ENCODE measurements at places on chromosomes 11 and 22.
A peak's percentile ranks its signal among the peaks of the same experiment; 100 is the strongest.

DNA sequence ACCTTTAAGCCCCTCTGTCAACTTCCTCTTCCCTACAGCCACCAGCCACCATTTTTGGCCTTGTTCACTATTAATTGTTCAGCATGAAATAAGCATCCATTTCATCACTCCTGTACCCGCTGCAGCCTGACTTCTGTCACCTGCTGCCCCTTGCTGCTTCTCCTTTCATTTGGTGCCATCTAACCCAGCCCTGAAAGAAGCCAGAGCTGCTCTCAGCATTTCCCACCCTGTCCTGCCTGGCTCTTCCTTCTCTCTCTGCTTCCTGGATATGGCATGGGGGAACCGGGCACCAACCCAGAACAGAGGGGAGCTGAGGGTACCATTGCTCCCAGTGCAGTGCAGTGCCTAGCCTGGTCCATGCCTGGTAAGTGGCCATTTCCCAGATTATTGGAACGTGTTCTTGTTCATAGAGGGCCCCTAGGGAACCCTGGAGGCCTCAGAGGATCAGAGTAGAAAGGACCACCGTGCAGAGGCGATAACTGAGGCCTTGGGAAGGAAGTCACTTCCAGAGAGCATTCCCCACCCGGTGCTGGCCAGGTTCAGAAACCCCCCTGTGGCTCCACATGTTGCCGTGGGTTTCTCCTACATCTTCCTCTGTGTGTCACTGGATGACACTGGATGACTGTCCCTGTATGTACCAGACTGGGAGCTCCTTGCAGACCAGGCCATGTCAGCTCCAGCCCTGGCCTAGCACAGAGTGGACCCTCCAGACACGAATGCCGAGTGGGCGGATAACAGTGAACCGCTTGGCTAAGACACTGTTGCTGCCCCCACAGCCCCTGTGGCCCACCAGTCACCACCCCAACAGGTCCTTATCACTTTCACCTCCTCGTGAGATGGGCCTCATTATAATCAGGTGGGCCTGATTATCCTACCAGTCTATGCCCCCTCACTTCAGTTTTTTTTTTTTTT is 4.7 kb downstream of the YDJC start:
- DNase-seq = no peak

GRCh38 chr11:31798554-31799434 is 12.3 kb downstream of the PAX6 start:
- DNase-seq = no peak

GRCh38 chr11:95256321-95256779 is 25.3 kb upstream of the SESN3 start:
- DNase-seq = peak; percentile 76

DNA sequence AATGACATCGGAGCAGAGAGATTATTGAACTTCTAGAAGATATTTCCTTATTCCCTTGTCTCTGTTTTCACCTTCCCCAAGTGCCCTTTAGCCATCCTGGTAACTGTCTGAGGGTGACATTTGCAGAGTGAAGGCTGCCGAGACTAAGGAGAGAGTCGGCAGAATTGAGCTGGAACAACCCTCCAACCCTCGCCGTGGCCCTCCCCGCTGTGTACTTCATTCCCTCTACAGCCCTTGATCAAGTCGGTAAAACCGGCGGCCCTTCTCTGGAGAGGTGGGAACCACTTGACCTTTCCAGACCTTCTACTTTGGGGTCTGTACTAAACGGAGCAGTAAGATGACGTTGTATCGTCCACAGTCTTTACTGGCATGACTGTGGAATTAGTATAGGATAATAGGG is 26.1 kb downstream of the OR8B12 start:
- no peak for DNase-seq

GRCh38 chr11:33690290-33691065 is 10.1 kb downstream of the C11orf91 start:
- DNase-seq = peak; percentile 42

- DNase-seq = no peak
Measured at GRCh38 chr22:44595841-44596341, 97.9 kb upstream of the RTL6 start.

GRCh38 chr11:131253656-131254151 is 116.7 kb upstream of the NTM start:
- DNase-seq = no peak

DNA sequence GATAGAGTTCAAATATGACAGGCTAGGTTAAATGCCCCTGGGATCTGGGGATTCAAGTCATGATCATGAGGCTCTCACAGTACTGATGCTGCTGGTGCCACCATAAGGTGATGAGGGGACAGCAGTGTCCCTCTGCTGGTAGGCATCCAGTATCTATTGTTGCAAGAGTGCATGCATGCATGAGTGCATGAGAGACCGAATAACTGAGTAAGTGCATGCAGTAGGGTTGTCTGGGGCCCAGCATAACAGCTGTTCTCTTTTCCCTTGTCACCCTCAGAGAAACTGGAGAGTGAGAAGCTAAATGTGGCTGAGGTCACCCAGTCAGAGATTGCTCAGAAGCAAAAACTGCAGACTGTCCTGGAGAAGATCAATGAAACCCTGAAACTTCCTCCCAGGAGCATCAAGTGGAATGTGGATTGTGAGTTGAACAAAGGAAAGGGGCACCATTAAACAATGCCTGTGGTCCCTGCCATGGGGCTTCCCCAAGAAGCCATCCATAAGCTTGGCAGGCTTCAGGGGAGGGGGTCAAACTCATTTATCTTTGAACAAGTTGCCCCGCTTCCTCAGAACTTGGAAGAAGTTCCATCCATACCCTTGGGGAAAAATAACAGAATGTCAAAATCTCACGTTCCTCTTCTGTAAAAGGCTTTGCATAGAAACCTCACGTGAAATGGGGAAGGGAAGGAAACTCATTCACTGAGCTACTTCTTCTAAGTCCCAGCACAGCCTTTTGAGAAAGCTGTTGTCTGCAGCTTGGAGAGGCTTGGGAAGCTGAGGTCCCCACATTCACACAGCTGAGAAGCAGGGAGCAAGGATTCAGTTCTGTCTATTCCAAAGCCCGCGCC is 119.0 kb downstream of the PARVA start:
- no peak for DNase-seq

DNA sequence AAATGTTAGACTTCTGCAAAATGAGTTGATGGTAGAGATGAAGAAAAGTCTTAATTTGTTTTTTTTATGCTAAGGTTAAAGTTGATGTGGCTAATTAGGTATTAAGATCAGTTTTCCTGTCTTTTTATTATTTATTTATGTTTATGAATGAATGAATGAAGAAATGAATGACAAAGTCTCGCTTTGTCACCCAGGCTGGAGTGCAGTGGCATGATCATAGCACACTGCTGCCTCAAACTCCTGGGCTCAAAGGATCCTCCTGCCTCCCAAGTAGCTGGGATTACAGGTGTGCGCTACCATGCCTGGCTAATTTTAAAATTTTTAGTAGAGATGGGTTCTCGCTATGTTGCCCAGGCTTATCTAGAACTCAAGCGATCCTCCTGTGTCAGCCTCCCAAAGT is 29.2 kb downstream of the MTMR3 start:
- DNase-seq = no peak

- no peak for DNase-seq
Measured at GRCh38 chr11:26743622-26744021, 21.8 kb upstream of the SLC5A12 start.

DNA sequence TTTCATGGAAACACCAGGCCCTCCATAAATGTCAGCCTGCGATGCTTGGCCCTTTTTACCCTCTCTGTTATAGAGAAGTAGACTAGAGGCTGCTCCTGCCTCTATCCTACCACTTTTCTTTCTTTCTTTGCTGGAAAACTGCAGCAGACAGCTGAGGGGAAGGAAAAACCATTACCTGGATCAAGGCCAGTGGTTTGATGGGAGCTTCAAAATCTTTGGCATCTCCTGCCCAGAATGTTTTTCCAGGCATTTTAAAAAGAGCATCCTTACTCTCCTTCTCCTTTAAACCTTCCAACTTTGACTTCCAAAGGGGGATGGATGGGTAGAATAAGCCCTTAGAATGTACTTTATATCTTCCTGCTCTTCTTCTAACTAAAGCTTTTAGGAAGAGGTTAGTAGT is 44.9 kb downstream of the EXT2 start:
- no peak for DNase-seq

DNA sequence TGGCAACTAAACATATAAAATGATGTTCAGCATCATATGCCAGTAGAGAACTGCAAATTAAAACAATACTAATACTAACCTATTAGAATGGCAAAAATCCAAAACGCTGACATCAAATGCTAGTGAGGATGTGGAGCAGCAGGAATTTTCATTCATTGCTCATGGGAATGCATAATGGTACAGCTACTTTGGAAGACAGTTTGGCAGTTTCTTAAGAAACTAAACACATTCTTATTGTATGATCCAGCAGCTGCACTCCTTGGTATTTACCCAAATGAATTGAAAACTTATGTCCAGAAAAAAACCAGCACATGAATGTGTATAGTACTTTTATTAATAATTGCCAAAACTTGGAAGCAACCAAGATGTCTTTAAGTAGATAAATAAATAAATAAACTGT is 258.0 kb downstream of the TENM4 start:
- DNase-seq = no peak

DNA sequence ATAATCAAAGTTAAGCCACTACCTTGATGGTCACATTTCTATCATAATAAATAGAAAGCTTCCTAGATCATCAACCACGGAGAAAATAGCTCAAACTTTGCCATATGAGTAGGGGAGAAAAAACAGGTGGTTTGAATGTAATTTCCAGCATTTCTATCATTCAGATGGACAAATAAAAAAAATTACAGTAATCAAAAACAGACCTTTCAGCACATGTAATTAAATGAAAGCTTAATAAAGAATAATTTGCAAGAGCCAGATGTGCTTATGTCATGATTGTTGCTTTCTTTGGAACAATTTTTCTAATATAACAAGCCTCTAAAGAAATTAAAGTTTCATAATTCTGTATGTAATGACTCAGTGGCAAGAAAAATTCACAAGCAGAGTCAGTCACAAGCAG is 297.0 kb downstream of the SOX6 start:
- no peak for DNase-seq

- DNase-seq = no peak
Measured at GRCh38 chr11:93686812-93687211, 25.3 kb downstream of the CEP295 start.

DNA sequence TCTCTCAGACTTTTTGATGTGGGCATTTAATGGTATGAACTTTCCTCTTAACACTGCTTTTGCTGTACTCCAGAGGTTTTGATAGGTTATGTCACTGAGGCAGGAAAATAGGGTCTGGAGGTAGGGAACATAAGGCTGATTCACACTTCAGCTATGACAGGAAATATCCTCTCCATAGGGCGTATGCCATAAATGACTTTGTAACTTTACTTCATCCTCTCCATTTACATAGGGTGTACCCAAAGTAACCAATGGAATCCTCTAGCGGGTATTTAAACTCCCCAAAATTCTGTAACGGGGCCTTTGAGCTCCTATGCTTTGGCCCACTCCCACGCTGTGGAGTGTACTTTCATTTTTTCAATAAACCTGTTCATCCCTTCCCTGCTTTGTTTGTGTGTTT is 49.5 kb downstream of the OR2AT4 start:
- DNase-seq = no peak

DNA sequence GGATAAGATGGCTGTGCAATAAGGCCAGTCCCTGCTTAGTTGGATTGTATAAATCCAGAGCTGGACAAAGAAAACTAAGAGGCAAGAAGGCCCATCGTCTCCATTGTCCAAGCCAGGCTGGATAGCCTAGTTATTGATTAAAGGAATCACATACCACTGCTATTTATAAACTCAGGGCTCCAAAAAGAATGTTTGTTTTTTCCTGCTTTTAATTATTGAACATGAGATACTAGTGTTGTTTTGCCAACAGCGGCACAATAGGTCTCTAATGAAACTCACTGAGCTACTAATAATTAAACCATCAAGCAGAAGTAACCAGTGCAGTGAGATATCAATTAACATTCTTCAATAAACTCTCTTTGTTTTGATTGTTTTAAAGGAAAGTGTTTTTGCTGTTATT is 259.7 kb downstream of the INSC start:
- no peak for DNase-seq

Measured in CD14-positive monocyte (primary cell).